Mammary epithelial cell (primary cell): ENCODE measurements at places on chromosomes 3 and 15. TPM values are rescaled to one million over a fixed set of nuclear protein-coding genes. Genes with fewer than 3 reads are reported as not detected.

Gene THSD4
- polyA plus RNA-seq: 33.7 TPM

DNA sequence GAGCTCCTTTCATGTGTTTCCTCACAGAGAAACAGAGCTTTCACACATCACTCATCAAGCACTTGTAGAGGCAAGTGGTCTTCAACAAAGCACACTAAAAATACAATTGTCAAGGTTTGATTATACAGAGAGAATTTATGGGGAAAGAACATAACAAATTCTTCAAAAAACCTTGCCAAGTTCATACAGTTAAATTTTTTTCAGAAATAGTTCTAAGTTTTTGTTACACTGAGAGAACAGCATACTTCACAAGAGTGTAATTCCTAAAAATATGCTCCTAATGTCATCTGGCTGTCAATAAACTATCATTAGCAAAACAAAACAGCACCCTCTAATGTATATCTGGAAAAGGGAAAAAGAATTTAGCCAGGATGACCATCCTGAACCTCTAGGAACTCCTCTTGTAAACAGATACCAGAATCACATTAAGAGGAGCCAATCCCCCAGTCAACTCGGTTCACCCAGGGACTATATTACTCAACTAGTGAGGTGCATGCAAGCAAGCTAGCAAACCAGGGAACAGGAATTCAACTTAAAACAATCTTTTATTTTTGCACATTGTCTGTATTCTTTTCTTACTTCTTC is 63.3 kb downstream of the RAD18 start:
- DNase-seq: no peak

Gene MOBP
- polyA plus RNA-seq: not detected

Gene CPN2
- polyA plus RNA-seq: not detected

DNA sequence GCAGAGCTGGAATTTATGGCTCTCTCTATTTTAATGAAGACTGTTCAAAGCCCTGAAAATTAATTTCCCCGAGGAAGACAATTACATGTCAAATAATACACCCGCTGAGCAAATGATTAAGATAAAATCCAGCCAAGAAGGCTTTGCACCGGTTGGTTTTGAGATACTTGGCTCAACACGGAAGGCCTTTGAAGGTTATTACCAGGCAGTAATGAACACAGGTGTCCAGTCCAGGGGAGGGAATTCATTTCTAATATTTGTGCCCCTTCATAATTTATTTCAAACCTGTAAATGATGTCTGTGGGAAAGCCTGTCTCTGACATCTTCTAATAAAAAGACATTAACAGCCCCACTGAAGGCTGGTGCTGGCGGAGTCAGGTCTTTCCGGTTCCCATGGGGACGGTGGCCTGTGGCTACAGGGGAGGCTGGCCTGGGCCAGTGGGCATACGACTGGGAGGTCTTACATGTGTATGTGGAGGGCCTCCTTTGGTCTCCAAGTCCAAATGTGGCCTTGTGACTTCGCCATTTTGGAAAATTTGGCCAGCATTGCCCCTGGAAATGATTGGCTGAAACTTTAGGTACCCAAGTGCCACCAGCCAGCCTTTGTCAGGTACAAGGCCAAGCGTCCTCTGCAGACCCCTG is 49.9 kb upstream of the IQSEC1 start:
- DNase-seq: no peak

DNA sequence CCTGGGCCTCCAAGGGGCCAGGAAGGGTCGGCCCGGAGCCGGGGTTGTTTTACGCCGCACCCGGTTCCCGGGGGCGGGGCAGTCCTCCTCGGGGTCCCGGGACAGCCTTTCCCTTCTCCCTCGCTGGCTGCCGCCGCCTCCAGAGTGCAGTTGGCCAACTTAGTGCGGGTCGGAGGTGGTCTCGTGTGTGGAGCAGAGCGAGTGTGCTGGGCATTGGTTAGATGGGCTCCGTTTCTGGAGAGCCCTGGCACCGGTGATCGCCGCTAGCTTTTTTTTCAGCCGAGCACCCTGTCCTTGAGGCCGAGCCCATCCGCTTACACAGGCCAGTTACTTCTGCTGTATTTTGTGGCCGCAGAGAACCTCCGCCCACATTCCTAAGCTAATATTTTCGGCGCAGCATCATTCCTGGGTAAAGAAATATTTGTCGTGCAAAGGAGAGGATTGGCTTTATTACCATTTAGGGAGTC is 585 bp downstream of the KIF23 start:
- DNase-seq: peak; percentile 84

GRCh38 chr3:141405591-141405990 is 37.3 kb downstream of the ZBTB38 start:
- DNase-seq: no peak

Gene IQCF5
- polyA plus RNA-seq: not detected
